NCI-H2107 (cell line): ENCODE measurements at places on chromosomes 6 and 20.

- DNase-seq, result no peak
Observed at GRCh38 chr6:112343977-112344376, 3.2 kb upstream of the RFPL4B start.

GRCh38 chr6:146240807-146241206 lies 211.9 kb downstream of the GRM1 start:
- no peak for DNase-seq

GRCh38 chr20:62056975-62057374 lies 8.7 kb downstream of the TAF4 start:
- no peak for DNase-seq

DNA sequence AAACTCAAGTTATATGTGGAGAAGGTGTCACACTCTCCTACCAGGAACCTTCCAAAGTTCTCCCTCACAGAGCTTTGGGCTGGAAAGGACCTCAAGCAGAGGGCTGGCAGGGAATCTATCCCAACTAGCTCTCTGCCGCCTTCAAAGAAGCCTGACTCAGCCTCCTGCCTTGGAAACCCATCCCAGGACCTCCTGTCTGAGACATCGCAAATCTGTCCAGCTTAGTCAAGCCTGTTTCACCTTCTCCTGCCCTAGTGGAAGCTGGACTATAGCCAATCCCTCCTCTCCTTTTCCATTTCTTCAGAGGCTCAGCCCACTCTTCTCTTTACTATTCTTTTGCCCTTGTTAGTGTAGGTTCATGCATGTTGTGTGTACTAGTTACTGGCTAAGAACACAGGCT lies 48.2 kb upstream of the FOXP4 start:
- no peak for DNase-seq

- no peak for DNase-seq
Observed at GRCh38 chr20:58482416-58482815, 32.8 kb downstream of the APCDD1L start.
